ENCODE measurements at places on chromosomes 1 and 21. TPM values are rescaled to one million over a fixed set of nuclear protein-coding genes. Genes with fewer than 3 reads are reported as not detected.
A peak's percentile ranks its signal among the peaks of the same experiment; 100 is the strongest.

BCAR3 gene
- 46.4 TPM for total RNA-seq

DNA sequence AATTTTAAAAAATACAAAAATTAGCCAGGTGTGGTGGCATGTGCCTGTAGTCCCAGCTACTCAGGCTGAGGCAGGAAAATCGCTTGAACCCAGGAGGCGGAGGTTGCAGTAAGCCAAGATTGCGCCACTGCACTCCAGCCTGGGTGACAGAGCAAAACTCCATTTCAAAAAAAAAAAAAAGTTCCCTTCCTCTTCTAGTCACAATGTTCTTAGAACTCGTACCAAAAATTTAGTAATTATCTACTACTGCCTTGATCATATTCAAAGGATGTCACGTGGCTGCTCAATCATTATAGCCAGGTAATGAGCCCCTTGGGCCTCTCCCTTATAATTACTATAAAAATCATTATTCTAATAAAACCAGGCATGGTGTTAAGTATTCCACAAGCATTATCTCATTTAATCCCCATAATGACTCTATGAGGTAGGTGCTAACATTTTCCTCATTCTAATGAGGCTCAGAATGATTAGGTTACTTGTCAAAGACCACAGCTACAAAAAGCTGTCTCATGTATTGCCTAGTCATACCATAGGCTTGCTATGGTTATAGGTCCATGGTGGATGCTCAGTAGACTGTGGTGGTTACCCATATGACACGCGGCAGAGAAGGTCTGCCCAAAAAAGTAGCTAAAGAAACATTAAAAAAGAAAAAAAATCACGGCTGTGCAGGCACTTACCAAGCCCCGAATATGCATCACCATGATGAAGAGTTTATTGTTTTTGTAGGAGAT, 15.5 kb upstream of the PPP1R15B start:
- DNase-seq, result no peak

FCRLB gene
- total RNA-seq, result 0.90 TPM

ENAH gene
- total RNA-seq, result 86.9 TPM

DNA sequence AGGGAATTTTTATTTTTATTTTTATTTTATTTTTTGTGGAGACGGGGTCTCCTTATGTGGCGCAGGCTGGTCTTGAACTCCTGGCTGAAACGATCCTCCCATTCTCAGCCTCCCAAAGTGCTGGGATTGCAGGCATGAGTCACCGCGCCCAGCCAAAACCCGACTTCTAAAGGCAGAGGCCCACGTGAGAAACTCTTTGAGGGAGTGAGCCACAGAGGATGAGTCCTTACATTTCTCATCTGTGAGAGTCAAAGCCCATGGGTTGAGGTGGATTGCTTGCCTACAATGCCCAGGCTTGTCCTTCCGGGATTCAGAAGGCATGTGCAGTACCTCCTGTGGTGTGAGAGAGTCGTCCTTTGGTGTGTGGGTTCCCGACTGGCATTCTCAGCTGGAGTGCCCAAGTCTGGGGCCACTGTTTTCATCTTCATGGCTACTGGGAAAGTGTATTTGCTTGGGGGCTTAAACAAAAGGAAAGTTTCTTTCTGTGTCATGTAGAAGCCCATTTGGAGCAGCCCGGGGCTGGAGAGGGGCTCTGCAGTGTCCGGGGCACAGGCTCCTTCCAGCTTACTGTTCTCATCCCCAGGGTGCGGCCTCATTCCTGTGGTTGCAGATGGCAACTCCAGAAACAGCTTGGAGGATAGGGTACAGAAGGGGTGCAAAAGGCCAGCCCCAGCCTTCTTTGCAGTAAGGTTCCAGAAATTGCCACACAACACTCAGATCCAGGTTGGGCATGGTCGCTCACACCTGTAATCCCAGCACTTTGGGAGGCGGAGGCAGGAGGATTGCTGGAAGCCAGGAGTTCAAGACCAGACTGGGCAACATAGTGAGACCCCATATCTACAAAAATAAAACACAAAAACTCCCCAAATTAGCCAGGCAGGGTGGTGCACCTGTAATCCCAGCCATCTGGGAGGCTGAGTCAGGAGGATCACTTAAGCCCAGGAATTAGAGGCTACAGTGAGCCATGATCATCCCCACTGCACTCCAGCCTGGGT, 29.4 kb upstream of the CSF3R start:
- DNase-seq, result no peak

DNA sequence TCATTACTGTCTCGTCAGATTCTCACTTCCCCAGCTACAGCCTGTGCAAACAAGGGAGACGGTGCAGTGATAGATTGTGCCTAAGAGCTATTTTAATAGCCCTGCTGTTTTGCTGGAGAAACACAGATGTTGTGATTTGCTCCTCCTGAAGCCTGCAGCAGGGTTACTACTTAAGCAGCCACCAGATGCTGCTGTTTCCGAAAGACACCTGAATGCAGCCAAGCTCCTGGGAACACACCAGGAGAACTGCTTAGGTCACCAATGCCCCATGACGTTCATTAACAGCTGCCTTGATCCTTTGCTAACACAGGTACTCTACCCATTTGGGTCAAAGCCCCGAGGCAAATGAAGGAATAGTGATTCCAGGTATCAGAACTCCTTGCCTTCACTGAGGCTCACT, 411.8 kb upstream of the DAB1 start:
- DNase-seq, result no peak

GRCh38 chr1:172375211-172375631, 45.3 kb upstream of the C1orf105 start:
- no peak for DNase-seq

DNA sequence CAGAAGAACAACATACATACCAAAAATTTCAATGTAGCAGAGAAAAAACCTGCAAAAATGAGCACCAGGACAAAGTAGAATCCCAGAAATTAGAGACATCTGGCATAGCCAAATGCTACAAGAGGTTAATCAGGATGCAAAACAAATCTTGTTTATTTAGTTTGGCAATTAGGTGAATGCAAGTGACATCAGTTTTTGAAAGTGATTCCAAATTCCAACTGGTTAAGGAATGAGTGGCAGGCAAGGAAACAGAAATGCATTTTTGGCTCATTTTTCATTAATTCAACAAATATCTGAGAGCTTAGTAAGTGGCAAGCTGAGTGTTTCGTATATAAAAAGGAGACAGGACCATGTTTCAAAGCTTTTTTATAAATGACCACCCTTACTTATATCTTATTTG, 21.3 kb downstream of the SCAF4 start:
- peak; percentile 82 for DNase-seq

RIPPLY3 gene
- total RNA-seq, result not detected

DNA sequence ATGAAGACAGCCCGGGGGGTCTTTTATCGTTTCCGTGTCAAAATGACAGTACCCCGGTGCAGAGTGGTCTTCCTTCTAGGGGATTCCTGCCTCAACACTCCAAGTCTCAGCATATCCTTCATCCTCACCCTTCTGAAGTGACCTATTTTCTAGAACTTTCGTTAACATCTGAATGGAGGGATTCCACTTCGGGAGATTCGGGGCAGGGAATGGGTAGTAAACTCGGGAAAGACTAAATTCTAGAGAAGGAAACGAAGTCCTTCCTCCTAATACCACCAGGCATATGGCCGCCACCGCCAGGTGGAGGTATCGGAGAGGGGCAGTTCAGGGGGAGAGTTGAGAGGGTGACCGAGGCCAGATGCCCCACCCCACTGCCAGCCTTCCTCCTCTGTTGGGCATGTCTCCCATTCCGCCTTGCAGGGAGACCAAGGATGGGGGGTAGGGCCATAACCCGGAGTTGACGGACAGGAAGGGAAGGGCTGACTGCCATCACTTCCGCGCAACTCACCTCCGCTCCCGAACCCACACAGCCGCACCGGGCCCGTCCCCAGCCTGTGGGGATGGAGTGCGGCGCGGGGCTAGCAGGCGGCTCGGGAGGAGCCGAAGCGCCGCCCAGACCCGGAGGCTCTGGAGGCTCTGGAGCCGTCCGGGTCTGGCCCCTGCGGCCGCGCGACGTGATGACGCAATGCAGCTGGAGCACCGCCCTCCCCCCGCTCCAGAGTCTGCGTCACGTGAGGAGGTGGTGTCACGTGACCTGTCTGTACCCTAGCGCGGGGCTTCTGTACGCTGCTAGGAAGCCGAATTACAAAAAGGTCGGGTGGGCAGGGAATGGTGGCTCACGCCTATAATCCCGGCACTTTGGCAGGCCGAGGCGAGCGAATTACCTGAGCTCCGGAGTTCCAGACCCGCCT, at the start of gene KLHL12:
TSS of gene KLHL12 (minus strand) at position 654 of the 911 bp plus-strand sequence. CDS start 2,072 bp downstream, outside the sequence.
- DNase-seq, result peak; percentile 96

DNA sequence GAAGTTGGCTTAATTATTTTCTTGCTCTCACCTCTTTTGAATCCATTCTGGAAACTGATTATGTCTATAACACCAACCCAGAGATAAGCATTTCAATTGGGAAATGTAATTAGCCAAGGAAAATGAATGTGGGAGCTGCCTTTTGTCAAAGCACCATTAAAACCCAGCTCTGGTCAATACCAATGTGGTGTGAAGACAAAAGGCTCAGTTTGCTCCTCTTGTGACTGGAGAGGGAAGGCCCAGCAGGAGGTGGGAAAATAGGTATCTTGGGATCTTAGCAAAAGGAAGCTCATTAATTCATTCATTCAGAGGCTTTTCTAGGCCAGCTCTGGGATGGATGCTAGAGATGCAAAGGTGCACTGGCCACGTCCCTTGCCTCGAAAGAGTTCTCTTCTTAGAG, 75.0 kb upstream of the SELENON start:
- no peak for DNase-seq

DNA sequence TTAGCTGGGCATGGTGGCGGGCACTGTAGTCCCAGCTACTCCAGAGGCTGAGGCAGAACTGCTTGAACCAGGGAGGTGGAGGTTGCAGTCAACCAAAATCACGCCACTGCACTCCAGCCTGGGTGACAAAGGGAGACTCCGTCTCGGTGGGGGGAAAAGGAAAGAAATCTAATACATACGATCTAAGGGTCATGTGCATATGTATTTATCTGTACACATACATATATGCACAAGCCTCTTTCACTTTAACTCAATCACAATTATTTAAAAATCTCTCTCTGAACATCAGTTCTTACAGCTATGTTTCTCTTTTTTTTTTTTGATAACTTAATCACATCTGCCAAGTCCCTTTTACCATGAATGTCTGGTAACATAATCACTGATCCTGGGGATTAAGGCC, 34.7 kb downstream of the EVA1C start:
- no peak for DNase-seq

GRCh38 chr1:208154679-208155642, 89.2 kb downstream of the PLXNA2 start:
- no peak for DNase-seq

LAD1 gene
- total RNA-seq, result under 0.01 TPM

TMPRSS2 gene
- not detected for total RNA-seq

DNA sequence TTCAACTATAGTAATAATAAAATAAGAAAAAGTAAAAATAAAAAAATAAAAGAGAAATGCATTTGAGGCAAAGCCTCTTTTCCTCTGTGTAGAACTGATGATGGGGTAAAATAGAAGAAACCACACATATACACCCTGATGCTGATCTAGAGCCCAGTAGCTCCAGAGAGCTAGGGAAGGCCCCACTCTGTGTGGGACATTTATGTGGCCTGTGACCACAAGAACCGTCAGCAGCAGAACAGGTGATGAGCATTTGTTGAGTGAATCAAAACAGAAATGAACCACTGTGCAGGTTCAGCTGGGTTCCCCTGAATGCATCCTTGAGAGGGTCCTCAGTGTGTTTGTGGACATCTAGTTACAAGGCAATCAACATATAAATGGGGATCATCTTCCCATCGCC, 221.8 kb upstream of the HOOK1 start:
- no peak for DNase-seq

DNA sequence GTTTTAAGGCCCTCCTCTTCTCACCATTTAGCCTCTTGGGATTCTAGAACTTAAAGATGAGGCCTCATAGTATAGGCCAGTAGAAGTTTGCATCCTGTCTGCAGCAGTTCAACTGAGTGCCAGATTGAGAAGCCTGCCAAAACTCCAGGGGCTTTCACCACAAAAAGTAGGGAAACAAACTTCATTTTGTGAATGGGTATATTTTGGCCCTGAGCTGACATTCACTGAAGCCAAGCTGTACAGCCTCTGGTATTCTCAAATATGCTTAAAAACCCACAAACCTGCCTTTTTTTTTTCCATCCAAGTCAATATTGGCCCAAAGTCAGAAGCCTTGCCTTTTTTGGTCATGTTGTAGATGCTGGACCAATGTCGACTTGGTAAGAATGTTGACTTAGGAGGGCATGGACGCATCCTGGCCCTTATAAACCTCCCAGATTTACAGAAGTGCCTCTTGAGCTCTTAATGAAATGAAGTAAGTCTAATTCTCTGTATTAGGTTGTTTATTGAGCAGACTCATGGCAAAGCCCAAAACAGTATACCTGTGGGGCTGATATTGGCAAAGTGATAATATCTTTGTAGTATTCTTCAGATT, 337.5 kb downstream of the CHRM3 start:
- DNase-seq, result no peak

- no peak for DNase-seq
Observed at GRCh38 chr1:51288578-51288977, 41.8 kb downstream of the TTC39A start.

RHCE gene
- total RNA-seq, result 0.54 TPM

- DNase-seq, result no peak
Observed at GRCh38 chr1:227918083-227918700, 29.5 kb downstream of the WNT9A start.

CFHR4 gene
- total RNA-seq, result not detected

GRCh38 chr1:8649027-8649426, 168.4 kb downstream of the RERE start:
- DNase-seq, result no peak

DNA sequence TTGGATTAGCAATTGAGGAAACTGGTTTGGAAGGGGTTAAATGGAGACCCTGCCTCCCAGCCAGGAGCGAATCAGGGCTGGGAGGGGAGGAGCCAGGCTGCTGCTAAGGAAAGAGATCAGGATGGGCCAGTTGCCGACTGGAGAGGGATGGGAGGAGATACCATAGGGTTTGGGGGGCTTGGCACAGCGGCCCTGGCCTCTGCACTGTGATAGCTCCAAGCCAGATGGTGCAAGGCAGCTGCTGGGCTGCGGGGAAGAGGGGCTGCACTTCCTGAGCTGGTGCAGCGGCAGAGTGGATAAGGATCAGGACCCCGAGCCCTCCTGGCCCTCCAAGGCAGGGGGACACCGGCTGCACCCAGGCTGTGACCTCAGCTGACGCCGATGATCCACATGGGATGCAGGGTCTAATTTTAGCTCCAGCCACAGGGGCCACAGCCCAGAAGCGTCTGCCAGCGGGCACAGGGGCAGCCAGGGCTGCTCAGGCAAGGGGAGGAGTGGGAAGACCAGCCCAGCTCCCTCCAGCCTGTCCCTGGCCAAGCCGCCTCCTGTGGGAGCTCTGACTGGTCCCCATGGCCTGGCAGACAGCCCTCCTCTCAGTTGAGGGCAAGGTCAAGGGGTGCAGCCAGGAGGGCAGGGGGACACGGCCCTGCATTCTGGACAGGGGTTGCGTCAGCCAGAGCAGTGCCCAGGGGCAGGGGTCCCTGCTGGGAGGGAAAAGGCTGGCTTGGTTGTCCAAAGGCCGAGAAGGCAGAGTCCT, at the start of gene EXTL1:
TSS of gene EXTL1 (plus strand) at position 129 of the 757 bp plus-strand sequence. CDS start 872 bp downstream, outside the sequence.
- peak; percentile 63 for DNase-seq

- DNase-seq, result peak; percentile 74
Observed at GRCh38 chr1:48469616-48470480, 2.2 kb downstream of the SPATA6 start.

Measured in IMR-90 (cell line).